Right ventricle myocardium inferior (tissue), 1 donor: ENCODE measurements at places on chromosomes 3 and 15. TPM values are rescaled to one million over a fixed set of nuclear protein-coding genes. Genes with fewer than 3 reads are reported as not detected.

- no peak for DNase-seq
Observed at GRCh38 chr3:98530676-98531075, 1.1 kb upstream of the GPR15 start.

DNA sequence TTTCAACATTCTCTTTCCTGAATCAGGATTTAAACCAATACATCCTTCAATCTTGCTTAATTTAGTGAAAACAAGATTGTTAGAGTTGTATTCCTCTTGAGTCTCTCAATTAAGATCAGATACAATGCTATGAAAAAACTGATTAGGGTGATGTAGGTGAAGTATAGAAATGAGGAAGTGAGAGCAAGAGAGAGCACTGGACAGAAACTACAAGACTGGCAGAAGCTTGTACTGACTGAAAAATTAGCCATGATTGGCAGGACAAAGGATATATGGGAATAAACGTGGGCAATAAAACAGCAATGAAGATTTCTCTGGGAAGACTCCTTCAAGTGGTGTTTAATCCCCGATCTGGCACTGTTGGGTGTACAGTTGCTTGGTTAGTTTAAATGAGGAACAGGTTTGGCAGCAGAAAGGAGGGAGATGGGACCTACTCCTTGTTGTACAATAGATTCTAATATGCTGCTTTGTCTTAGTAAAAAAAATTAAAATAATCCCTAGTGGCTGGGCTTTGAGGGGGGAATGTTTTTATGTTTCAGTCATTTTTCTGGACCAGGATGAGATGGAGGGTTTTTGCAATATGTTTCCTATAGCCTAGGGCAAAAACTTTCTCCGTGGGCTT, 252.7 kb downstream of the SLC9A9 start:
- no peak for DNase-seq

GRCh38 chr15:77786181-77786890, 153.6 kb upstream of the LINGO1 start:
- peak; percentile 60 for DNase-seq

GRCh38 chr3:57627976-57628375, 30.8 kb upstream of the ARF4 start:
- no peak for DNase-seq

DNA sequence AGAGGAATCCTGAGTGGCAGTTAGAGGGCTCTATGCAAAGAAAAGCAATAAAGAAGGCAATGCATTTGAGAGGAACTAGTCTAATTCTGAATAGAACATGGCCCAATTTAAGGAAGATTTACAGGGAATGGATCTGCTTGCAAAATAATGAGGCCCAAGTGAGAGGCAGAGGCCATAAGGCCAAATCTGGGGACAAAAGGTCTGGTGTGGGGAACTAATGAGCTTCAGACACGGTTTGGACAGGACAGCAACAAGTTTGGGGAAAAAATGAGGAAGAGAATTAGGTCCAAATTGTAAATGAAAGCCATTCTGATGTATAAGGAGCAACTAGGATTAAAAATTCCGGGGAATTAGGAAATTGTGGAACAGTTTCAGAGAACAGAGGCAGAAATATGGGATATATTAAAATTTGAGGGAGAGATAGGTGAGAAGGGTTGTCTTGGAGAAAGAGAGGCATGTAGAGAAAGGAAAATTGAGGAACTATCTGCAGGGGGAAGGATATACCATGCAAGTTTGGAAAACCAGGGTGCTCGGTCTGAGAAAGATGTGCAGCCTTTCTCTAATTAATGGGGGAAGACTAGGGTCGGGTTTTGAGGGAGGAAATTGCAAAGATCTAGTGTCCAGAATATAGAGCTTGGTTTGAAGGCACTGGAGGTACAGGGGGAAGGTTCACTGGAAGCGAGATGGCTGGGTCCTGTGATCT, 73.8 kb downstream of the RBPMS2 start:
- DNase-seq = no peak

DNA sequence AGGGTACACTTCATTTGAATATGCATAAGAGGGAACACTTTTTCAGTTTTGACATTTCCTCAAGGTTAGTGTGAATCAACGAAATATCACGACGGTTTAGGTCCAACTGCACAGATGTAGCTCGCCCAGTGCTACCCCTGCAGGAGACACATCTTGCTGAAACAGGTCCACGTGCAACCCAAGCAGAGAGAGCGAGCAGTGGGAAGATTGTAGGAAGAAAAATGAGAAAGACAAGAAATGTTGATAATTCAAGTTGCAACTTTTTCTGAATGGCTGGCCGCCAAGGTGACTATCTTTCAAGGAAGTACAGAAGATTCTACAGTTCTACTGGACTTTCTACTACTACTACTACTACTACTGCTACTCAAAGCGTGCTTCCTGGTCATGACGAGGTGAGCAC, 231.7 kb downstream of the PDZRN3 start:
- no peak for DNase-seq

- DNase-seq = no peak
Observed at GRCh38 chr3:43707998-43708397, 17.3 kb downstream of the ABHD5 start.

Gene ADAMTS7
- 32.1 TPM for total RNA-seq

Gene SPTBN5
- 3.5 TPM for total RNA-seq

Gene ATP13A5
- not detected for total RNA-seq

Gene PRICKLE2
- 7.7 TPM for total RNA-seq
